Thyroid gland (tissue), 4 donors: ENCODE measurements at places on chromosomes 6 and 20.

DNA sequence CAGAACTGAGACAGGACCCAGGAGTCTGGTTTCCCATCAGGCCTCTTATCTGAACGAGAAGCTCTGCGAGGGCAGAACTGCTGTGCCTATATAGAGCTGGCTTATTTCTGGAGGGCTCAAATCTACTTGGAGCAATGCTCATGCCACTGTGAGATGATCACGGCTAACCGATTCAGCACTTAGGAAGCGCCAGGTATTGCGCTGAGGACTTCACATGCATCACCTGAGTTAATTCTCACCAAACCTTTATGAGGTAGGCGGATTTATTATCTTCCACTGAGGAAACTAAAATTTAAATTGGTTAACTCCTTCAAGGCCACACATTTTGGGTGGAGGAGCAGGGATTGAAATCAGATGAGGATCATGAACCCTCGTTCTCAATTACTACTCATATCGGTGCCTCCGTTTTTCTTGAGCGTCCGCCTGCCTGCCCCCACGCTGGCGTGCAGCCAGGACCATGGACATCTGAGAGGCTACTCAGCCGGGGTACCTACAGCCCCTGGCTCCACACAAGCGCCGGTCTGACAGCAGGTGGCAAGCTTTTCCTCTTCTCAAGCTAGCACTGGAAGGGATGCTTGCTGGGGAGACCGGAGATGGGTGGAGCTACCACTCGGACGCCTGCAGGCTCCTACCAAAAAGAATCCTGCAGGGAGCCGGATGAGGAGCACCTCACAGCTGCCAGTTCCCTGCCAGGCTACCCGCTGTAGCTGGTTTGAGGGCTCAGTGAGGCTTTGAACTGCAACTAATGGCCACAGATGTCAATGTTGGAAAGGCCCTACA lies 1.0 kb upstream of the PCIF1 start:
- peak; percentile 78 for DNase-seq

DNA sequence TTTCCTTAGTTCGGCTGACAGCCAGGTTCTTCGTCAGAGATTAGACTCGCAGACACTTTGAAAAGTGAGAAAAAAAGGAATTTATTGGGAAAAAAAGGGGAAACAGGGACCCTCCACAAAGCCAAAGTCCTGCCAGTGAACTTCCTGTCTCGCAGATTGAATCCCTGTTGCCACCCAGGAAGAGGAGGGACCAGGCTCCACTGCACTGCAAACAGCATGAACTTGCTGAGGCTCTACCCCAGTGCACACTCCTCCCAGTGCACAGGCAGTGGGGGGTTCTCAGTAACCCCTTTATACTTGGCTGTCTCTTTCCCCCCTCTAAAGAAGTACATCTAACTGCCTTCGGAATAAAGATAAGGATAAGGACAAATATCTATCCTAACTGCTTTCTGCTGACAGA lies 959.0 kb downstream of the GRIK2 start:
- no peak for DNase-seq

GRCh38 chr20:53795170-53795569 lies 201.5 kb upstream of the ZNF217 start:
- no peak for DNase-seq

DNA sequence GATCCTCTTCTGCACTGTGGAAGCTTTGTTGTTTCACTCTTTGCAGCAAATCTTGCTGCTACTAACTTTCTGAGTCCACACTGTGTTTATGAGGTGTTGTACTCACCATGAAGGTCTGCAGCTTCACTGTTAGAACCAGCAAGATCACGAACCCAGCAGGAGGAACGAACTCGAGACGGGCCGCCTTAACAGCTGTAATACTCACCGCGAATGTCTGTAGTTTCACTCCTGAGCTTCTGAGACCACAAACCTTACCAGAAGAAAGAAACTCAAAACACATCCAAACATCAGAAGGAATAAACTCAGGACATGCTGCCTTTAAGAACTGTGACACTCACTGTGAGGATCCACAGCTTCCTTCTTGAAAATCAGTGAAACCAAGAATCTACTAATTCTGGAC lies 48.1 kb upstream of the MBOAT1 start:
- no peak for DNase-seq
